Mucosa of descending colon (tissue), 3 donors: ENCODE measurements at places on chromosomes 7 and 10. TPM values are rescaled to one million over a fixed set of nuclear protein-coding genes. Genes with fewer than 3 reads are reported as not detected.

DNA sequence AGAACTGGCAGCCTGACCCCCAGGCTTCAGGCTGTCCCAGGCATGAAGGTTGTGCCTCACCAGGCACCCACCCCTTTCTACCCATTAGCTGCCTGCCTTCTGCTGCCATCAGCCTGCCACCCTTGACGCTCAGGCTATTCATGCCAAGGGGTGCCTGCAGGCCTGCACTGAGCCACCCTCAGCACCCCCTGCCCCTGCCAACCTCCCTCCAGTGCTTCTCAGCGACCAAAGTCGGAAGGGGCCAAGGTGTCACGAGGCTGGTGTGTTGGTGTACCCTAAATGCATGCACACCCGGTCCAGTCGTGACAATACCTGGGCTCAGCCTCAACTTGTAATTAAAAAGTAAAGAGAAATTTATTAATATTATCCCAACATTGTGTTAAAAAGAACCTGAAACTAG is 422.7 kb downstream of the ARL4A start:
- no peak for DNase-seq

GRCh38 chr10:64813391-64813790 is 1292.2 kb downstream of the REEP3 start:
- DNase-seq: no peak

DNA sequence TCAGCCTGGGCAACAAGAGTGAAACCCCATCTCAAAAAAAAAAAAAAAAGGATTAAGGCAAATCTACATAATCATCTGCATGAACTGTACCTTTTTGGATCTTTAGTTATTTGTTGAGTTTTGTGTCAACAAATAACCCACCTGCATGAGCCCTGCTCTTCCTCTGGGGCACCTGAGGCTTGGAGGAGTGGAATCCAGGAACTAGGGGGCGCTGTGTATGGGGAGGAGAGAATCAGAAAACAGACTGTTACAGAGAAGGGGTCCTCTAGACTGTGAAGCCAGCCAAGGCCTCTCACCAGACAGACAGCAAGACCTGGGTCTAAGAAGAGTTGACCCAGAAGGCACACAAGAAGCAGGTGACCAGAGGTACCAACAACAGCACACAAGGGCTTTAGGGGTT is 682.8 kb upstream of the NRP1 start:
- DNase-seq: no peak

The HOXA13 gene
- total RNA-seq: 42.2 TPM

The H2BK1 gene
- total RNA-seq: not detected

The FEZF1 gene
- not detected for total RNA-seq

The FAM13C gene
- 6.5 TPM for total RNA-seq

The CLIP2 gene
- total RNA-seq: 57.6 TPM

The NUTM2E gene
- total RNA-seq: not detected

The ZNF365 gene
- 0.38 TPM for total RNA-seq

The SSC4D gene
- 0.32 TPM for total RNA-seq
